ENCODE measurements at places on chromosomes 13 and 19.

DNA sequence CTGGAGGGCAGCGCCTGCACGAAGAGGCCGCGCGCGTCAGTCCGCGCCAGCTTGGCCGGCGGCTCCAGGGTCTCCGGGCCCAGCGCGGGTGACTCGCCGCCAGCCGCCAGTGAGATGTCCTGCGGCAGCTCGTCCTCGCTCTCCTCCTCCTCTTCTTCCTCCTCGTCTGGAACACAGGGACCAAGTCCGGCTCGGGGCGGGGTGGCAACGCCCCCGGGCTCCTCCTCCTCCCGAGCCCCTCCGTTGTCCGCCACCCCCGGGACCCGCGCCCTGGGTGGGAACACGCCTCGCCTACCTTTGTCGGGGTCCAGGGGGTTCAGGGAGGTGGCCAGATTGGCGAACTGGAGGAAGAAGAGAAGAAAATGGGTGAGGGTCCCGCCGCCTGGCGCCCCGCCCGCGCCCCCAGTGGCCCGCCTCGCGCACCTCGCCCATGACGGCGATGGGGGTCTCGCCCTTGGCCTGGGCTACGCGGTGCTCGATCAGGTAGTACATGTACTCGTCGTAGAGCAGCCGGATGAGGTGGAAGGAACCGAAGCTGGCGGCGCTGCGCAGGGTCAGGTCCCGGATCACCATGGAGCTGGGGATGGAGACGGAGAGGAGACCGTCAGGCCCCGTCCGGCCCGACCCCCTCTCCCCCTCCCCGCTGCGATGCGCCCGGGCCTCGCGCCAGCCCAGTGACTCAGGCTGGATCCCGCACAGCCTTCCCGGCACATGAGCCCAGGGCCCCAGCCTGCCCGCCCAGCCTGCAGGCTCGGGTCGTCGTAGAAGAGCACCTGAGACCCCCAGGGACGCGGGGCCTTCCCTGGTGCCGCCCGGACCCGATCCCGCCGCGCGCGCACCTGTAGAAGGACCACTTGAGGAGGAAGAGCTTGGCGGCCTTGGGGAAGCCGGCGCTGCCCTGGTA, 10.6 kb downstream of the DCAF15 start:
- no peak for DNase-seq

DNA sequence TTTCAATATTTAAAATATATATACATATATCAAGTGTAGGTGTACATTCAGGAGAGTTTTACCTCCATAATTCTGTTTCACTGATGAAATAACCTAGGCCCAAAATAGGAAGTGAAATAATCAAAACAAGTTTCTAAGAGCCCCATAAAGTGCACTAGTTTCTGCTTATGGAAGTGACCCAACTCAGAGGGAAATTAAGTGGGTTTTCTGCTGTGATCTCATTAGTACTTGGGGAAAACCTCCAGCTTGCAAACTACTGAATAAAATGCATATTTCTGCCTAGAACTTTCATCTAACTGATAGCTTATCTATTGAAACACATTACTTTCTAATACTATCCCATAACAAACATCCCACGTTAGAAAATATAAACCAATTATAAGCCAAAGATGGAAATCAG, 45.4 kb upstream of the MIR17HG start:
- no peak for DNase-seq

GRCh38 chr13:52845766-52846566, 2.5 kb downstream of the PCDH8 start:
- no peak for DNase-seq

- no peak for DNase-seq
Observed at GRCh38 chr13:31101472-31102170, 60.1 kb downstream of the HSPH1 start.

DNA sequence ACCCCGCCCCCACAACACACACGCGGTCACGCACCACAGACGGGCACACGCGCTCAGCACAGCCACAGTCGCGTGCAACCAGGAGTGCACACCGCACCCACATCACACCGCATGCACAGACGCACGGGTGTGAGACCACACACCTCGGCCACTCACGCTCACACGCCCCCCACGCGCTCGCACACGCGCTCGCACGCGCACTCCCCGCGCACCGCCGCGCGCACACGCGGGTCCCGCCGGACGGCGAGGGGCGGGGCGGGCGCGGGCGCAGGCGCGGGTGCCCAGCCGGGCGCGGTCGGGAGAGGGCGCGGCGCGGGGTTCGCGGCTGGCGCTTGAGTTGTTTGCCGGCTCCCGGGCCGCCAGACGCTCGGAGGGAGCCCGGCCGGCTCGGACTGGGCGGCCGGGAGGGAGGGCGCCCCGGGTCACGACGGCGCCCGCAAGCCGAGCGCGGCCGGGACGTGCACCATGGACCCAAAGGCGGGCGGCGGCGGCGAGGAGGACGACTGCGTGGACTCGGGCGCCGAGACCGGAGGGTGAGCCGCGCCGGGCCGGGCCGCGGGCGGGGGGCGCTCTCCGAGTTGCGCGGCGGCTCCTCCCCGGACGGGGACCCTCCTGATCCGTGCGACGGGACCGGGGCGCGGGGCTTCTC, at the start of gene FAM124A:
Gene FAM124A, plus strand, starts transcription at position 362 of the 649 bp plus-strand sequence. Its CDS starts 104 bp downstream, at position 466.
- no peak for DNase-seq

- no peak for DNase-seq
Observed at GRCh38 chr13:99610702-99611289, 109.5 kb downstream of the TM9SF2 start.
